ENCODE measurements at places on chromosomes 16 and 17.
A peak's percentile ranks its signal among the peaks of the same experiment; 100 is the strongest.

- no peak for DNase-seq
These were observed 25.5 kb upstream of the SSTR2 start for GRCh38 chr17:73139296-73139695.

- no peak for DNase-seq
These were observed 610.0 kb upstream of the CDH11 start for GRCh38 chr16:65731833-65732232.

GRCh38 chr17:74259667-74260524 lies 14.1 kb upstream of the DNAI2 start:
- no peak for DNase-seq

- DNase-seq: no peak
These were observed 385.2 kb downstream of the NPIPA8 start for GRCh38 chr16:17951378-17951777.

- no peak for DNase-seq
These were observed 93.8 kb downstream of the ZDHHC7 start for GRCh38 chr16:84917492-84917891.

DNA sequence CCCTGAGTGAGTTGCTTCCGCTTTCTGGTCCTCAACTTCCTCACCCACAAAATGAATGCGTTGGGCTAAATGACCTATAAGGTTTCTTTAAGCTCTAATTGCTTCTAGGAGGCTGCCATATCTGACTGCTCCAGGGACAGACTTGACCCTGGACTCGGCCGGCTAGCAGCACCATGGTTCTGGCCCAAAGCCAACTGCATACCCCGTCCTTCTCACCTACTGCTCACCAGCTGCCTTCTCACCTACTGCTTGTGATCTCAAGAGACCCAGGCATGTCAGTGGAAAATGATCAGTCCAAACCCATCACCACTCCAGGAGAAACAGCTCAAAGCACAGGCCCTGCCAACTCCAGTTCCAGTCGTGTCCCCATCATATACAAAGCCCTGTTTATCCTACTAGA lies 124.3 kb upstream of the IRX5 start:
- no peak for DNase-seq

GRCh38 chr16:53841884-53842283 lies 137.9 kb downstream of the FTO start:
- DNase-seq: no peak

- DNase-seq: no peak
These were observed 1.2 kb downstream of the RHOT1 start for GRCh38 chr17:32143527-32143870.

- no peak for DNase-seq
These were observed 19.7 kb downstream of the CYB5B start for GRCh38 chr16:69443927-69444631.

DNA sequence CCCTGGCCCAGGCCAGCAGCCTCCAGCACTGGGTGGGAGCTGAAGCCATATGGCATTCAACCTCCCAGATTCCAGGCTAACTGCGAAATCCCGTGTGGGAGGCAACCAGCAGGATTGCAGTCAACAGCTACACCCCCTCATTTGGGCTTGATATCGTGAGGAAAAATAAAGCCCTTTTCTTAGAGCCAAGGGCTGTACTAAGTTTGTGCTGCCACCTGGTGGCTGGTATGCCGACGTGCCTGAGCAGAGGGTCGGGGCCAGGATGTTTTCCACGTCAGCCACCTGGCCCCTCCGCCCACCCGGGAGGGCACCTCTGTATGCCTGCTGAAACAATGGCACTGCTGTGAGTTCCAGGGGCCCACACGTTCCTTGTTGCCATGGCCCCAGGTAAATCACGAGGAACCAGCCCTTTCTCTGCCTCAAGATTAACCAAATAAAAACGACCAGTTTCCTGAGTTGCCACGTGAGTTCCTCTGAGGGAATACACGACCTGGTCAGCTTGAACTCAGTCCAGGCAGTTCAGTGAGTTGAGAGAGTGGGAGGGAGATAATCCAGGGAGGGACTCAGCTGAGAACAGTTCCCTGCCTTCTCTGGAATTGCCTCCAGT lies 9.0 kb downstream of the TMEM98 start:
- DNase-seq: peak; percentile 85

DNA sequence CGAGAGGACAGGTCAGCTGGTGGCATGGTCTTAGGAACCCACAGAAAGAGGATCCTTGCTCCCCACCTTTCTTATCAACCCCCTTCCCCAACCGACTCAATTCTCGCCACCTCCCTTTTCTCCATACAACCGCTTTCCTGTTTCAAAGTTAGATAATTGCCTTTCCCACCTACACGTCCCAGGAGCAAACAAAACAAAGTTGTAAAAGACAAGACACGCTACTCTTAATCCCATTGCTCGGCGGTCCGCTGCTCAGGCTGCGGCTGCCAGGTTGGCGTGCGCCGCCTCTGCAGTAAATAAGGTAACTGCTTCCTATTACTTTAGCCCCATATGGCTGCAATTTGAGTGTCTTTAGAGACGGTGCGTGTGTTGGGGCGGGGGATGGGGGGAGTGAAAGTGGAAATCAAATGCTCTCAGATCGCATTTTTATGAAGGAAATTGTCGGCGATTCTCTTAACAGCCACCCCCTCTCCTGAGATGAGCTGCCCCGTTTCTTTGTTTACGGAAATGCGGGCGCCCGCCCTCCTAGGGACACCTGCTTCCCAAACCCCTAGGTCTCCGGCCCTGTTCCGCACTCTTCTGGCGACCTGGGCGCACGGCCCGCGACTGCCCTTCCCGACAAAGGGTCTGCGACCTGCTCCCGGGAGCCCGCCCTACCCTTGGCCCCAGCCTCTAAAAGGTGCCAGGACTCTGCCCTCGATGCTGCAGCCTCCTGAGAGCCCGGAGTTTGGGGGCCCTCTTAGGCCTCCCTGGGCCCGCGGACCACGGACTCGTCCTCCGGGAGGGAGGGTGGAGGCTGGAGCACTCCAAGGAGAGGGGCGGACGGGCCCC lies 3.7 kb upstream of the CBX8 start:
- peak; percentile 64 for DNase-seq

GRCh38 chr17:7538891-7539545 lies 9.8 kb upstream of the TNFSF12 start:
- no peak for DNase-seq

DNA sequence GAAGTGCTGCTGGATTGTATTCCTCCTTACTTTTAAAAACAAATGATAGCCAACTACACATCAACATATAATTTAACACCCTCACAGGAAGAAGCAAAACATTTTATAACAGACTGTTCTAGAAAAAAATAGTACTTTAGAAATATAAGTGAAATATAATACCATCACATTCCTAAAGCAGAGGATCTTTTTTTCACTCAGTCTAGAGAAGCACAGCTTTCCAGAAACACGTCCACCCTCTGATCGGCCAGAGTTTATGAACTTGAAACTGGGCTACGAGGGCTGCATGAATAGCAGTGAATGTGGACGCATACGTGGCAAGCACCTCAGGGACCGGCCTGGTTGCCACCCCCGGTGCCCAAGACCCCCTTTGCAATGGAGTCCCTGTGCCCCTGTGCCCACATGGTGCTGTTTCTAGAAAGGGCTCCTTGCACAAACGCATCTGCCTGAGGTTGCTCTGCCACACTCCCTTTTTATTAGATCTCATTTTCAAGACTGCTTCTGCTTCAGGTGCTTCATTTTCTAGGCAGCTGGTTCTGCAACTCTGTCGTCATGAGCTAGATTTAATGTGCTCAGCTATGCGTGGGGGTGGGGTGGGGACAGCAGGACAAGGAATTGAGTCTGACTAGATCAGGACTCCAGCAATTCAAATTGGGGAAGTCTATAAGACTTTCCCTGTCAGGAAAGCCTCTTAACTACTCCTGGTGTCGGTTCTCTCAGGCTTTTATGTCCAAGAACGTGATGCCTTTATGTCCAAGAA lies 29.1 kb upstream of the ERN1 start:
- DNase-seq: no peak

DNA sequence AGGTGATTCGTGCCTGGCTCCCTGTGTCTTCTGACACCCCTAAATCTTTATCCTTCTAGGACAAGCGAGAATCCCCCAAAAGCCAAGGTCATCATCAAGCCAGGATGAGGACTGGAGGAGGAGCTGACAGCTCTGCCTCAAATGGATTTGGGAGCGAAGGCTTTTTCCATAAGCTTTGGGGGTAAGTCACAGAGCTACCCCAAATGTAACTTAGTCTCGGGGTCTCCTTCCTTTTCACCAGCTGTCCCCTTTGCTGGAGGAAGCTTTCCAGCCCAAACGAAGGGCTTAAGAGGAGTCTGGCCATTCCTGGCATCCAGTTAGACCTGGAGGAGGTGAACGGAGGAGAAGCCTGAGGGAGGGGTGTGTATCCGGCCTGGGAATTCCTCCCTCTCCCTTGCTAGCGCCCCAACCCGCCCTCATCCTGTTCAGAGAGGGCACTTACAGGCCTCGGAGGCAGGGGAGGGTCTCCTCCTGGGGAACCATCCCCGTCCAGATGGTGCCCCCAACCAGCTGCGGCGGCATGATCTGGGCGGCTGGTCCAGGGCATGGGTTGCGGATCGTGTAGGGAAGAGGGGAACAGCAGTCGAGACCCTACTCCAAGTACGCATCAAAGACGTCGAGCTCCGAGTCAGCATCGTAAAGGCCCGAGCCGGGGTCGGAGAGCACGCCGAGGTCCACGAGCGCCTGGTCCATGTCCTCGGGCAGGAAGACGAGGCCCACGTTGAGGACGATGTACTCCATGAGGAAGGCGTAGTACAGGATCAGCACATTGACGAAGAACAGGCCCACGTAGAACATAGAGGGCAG lies 938 bp downstream of the DEXI start:
- DNase-seq: peak; percentile 70

All from upper lobe of right lung (tissue), 1 donor.